ENCODE measurements at places on chromosomes 4 and X.

- ATAC-seq, result peak; percentile 89
- no peaks in the 10 kb centered on the region for H3K27me3 ChIP-seq
- peaks cover 55% of the 10 kb centered on the region for H3K4me1 ChIP-seq
- peak within 1 kb of the TSS; percentile 82 for H3K27ac ChIP-seq
- peak within 1 kb of the TSS; percentile 27 for H3K4me3 ChIP-seq
- H3K36me3 ChIP-seq, result no peaks in the 10 kb centered on the region
Measured at GRCh38 chrX:53281321-53281822, at the start of gene IQSEC2. Gene IQSEC2, minus strand, starts transcription at chrX:53281584.

- no peaks in the 10 kb centered on the region for H3K4me1 ChIP-seq
- H3K4me3 ChIP-seq, result no peak overlapping the region
- no peak overlapping the region for H3K27ac ChIP-seq
- H3K27me3 ChIP-seq, result no peaks in the 10 kb centered on the region
Measured at GRCh38 chrX:5575407-5575806, 653.3 kb downstream of the NLGN4X start.

GRCh38 chrX:41152221-41152620 is 67.0 kb downstream of the USP9X start:
- ATAC-seq, result no peak
- H3K4me3 ChIP-seq, result no peak overlapping the region
- H3K27ac ChIP-seq, result no peak overlapping the region
- H3K27me3 ChIP-seq, result no peaks in the 10 kb centered on the region

DNA sequence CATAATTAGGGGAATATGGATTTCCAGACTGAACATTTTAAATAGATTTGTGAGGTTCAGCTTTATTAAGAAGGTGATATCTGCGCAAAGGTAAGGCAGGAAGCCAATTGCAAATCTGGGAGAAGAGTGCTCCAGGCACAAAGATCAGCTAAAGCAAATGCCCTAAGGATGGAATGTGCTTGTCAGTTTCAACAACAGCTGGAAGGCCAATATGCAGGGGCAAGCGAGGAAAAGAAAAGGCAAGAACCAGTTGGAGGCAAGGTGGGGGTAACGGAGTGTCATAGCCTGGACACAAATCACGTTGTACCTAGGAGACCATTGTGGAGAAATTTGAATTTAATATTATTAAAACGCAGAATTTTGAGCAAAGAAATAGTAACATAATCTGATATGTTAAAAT is 1710.3 kb upstream of the PCDH7 start:
- H3K27me3 ChIP-seq, result no peaks in the 10 kb centered on the region
- no peaks in the 10 kb centered on the region for H3K36me3 ChIP-seq
- H3K4me1 ChIP-seq, result no peaks in the 10 kb centered on the region
- H3K4me3 ChIP-seq, result no peak overlapping the region
- ATAC-seq, result no peak

- H3K4me1 ChIP-seq, result no peaks in the 10 kb centered on the region
- no peak overlapping the region for H3K4me3 ChIP-seq
Measured at GRCh38 chr4:113347245-113347644, 297.8 kb downstream of the ANK2 start.

- no peaks in the 10 kb centered on the region for H3K27me3 ChIP-seq
- H3K4me3 ChIP-seq, result no peak overlapping the region
- H3K27ac ChIP-seq, result no peak overlapping the region
Measured at GRCh38 chrX:154298312-154298711, 2.7 kb downstream of the TKTL1 start.

- peaks cover 58% of the 10 kb centered on the region for H3K4me1 ChIP-seq
- no peaks in the 10 kb centered on the region for H3K36me3 ChIP-seq
- no peak overlapping the region for H3K27ac ChIP-seq
- H3K4me3 ChIP-seq, result no peak overlapping the region
- H3K27me3 ChIP-seq, result no peaks in the 10 kb centered on the region
Measured at GRCh38 chr4:23930750-23931488, 41.1 kb upstream of the PPARGC1A start.

DNA sequence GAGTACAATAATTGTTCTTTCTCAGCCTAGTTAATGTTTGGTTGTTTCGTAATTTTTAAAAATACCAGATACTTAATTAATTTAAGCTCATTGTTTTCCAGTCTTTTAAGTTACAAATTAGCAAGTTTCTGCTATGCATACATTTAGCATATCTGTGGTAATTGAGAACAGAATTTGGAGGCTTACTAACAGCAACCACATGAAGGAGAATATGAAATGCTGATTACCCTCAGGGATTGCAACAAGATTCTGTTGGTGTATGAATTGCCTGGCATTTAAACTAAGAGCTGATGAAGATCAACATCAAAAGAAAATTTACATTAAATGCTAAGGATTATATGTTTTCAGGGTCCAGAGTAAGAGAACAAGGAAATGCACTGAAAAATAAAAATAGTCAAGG is 580.0 kb upstream of the INTU start:
- H3K4me1 ChIP-seq, result no peaks in the 10 kb centered on the region
- no peak for ATAC-seq
- no peak overlapping the region for H3K27ac ChIP-seq
- H3K4me3 ChIP-seq, result no peak overlapping the region

GRCh38 chrX:132216806-132217202 is 2.4 kb downstream of the RAP2C start:
- H3K4me1 ChIP-seq, result peaks cover 53% of the 10 kb centered on the region
- H3K4me3 ChIP-seq, result peak overlapping the region; percentile 81
- no peak for ATAC-seq
- peaks cover 15% of the 10 kb centered on the region for H3K36me3 ChIP-seq
- H3K27me3 ChIP-seq, result no peaks in the 10 kb centered on the region

DNA sequence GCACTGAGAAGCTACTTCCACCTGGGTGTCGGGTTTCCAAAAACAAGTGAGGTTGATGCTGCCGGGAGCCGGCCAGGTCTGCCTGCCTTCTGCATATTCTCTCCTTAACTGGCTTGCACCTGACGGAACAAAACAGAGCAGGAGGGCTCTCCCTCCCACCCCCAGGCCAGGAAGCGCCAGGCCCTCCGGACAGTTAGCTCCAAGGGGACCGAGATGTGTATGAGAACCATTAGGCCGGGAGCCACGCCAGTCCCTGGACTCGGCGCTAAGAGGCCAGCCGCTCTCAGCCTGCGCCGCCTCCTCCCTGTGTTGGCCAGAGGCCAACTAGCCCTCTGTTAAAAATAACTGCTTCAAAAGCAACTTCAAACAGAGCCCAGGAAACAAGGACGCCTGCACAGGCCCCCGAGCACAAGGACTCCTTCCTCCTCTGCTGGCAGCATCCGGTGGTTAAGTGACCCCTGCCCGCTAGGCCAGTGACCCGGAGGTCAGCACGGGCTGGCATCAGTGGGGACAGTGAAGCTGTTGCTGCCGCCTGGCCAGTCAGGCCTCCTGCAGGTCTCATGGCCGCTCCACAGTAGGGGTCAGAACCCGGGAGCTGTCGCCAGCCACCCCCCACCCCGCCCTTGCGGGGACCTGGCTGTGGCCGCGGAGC is 107.9 kb downstream of the ABLIM2 start:
- peak; percentile 84 for ATAC-seq
- H3K27me3 ChIP-seq, result no peaks in the 10 kb centered on the region
- peak overlapping the region; percentile 78 for H3K27ac ChIP-seq
- peaks cover 9% of the 10 kb centered on the region for H3K4me1 ChIP-seq

GRCh38 chrX:154374313-154375155 is at the start of gene FLNA:
Gene FLNA, minus strand, starts transcription at chrX:154374634. Its CDS starts 3,389 bp downstream, at chrX:154371245.
- no peaks in the 10 kb centered on the region for H3K27me3 ChIP-seq
- H3K27ac ChIP-seq, result peak within 1 kb of the TSS; percentile 99
- peak within 1 kb of the TSS; percentile 63 for H3K4me3 ChIP-seq
- peak; percentile 1 for ATAC-seq
- no peaks in the 10 kb centered on the region for H3K4me1 ChIP-seq
- H3K36me3 ChIP-seq, result no peaks in the 10 kb centered on the region

DNA sequence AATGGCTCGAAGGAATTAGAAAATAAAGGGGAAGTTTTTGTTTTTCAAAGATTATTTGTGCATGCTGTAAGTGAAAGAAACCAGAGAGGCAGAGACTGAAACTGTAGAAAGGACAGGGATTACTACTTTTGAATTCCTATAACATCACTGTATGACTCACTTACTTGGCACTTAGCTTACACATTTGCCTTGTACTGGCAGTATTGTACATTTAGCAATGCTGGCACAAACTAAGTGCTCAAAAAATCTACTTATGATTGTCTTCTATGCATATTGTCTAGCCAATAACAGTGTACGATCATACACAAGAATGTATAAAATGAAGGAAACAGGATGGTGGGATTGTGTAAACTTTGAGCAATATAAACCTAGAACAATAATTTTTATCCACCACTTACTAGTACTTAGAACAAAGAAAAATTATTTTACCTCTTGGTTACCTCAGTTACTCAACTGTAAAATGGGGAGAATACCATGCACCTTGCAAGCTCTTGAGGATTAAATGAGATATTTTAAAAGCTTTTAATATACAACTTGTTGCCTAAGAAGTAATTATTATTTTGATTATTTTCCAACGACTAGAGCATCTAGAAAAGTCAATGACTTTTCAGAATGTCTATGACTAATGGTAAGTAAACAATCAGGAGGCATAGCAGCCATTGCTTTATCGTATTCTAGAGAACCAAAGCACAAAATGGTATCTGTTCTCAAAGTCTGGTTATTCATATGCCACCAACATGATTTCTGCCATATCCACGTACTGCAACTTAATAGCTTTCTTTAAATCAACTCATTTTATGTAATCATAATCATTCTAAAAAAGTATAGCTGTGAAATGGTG is 4.7 kb downstream of the FAM120C start:
- no peaks in the 10 kb centered on the region for H3K27me3 ChIP-seq
- peaks cover 36% of the 10 kb centered on the region for H3K4me1 ChIP-seq
- ATAC-seq, result no peak
- peaks cover 4% of the 10 kb centered on the region for H3K36me3 ChIP-seq
- no peak overlapping the region for H3K4me3 ChIP-seq

DNA sequence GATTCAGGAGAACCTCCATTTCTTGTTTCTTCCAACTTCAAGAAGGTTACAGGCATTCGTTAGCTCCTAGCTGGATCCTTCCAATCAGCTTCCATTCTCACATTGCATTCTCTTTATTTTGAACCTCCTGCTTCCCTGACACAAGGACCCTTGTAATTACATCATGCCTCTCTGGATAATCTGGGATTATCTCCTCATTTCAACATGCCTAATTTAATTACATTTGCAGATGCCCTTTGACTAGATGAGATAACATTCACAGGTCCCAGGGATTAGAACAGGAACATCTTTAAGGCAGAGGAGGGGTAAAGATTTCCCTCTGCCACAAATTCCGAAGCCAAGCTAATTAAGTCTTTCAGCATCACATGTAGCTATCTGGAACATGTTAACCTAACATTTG is 753.8 kb upstream of the PCDH7 start:
- no peak overlapping the region for H3K27ac ChIP-seq
- no peaks in the 10 kb centered on the region for H3K36me3 ChIP-seq
- H3K4me3 ChIP-seq, result no peak overlapping the region
- ATAC-seq, result no peak
- H3K27me3 ChIP-seq, result no peaks in the 10 kb centered on the region

GRCh38 chrX:10965174-10965798 is 145.8 kb upstream of the HCCS start:
- H3K27me3 ChIP-seq, result no peaks in the 10 kb centered on the region
- H3K4me1 ChIP-seq, result no peaks in the 10 kb centered on the region
- no peak overlapping the region for H3K27ac ChIP-seq
- H3K4me3 ChIP-seq, result no peak overlapping the region

DNA sequence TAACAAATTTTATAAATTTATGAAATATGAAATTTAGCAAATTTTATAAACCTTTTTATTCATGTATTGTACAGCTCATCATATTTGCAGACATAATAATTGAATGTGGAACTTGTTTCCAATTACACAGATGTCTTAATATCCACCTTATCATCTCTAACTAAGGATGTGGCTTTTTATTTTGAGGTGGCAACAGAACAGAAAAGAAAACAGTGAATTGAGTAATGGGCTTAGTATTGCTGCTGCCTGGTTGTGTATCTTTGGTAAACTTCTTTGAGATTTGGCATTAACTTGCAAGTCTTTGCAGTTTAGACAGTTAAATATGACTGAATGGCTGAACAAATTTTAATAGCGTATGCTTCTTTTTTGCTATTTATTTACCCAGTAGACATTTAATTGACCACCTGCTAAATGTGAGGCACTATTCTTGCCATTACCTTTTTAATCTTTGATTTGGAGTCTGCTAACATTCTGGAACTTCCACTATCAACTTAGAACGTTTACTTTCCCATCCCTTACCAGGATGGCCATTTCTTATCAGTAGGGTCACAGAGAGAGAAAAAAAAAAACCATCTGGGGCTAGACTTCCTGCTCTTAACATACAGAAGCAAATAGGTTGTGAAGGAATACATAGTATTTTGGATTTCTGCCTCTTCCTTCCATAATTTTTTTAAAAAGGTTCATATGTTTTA is 44.8 kb downstream of the CLCN3 start:
- H3K36me3 ChIP-seq, result no peaks in the 10 kb centered on the region
- ATAC-seq, result no peak
- H3K4me3 ChIP-seq, result no peak overlapping the region
- H3K4me1 ChIP-seq, result peaks cover 3% of the 10 kb centered on the region
- no peaks in the 10 kb centered on the region for H3K27me3 ChIP-seq

DNA sequence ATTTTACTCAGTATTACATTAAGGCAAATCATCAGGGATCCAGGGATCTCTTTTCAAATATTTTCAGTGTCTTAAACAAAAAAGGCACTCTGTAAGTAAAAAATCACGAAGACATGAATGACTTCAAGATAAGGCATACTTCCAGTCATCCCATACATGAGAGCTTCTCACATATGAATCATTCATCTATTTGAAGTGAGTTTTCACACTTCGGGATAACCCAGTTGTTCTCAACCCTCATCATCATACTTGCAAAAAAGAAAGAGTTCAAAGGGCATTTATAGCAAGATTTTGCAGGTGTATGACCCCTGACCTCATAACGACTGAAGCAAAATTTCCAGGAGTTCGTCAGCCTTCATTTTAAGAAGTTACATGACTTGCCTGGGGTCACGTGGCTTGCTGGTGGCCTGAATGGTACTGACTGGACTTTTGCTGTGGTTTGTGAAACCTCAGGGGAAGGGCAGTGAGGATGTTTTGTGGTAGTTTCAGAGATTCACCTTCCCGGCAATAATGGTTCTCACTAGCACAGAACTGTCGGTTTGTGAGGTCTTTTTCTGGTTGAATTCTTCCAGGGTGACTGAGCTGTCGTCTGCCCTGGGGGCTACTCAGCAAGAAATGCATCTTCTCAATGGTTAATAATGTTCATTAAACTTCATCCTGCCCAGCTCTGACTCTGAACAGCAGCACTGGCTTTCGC is 115.8 kb upstream of the SHISA3 start:
- no peak overlapping the region for H3K4me3 ChIP-seq
- no peak for ATAC-seq
- H3K4me1 ChIP-seq, result no peaks in the 10 kb centered on the region
- H3K27ac ChIP-seq, result no peak overlapping the region
- H3K36me3 ChIP-seq, result no peaks in the 10 kb centered on the region

All from gastroesophageal sphincter (tissue), 4 donors.